ENCODE measurements at places on chromosomes 11 and 22. TPM values are rescaled to one million over a fixed set of nuclear protein-coding genes. Genes with fewer than 3 reads are reported as not detected.

DNA sequence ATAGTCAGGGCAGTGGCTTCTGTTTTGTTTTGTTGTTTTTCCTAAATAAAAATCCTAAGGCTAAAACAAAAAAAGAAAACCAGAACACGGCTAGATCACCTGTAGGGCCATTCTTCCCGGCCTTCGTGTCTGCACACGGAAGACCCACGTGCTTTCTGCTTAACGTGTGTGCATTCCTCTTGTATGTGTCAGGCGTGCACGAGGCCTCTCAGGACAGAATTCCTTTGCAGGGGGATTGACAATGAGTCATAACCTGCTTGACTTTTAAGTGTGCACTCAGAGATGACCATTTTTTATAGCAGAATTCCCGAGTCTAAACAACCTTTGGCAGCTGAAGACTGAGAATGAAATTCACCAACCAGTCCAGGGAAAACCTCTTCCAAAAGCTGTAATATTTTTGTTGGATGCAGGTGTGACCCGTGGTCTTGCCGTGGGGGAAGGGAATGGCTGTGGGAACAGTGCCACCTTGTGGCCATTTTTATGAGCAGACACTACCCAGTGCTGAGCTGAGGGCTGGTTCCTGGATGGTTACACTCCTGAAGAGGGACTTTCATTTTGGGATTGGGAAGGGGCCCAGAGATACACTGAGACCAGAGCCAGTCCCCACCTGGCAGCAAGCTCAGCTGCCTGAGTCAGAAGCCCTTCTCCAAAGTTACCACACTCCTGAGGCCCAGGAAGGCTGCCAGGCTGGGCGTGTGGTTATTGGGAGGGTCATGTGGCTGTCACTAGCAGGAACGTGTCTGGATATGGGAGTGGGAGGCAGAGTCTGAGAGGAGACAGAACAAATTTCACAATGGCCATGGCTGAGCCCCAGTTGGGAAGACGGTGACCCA is 35.7 kb upstream of the DKK3 start:
- peak; percentile 42 for DNase-seq
- no peak overlapping the region for H3K4me3 ChIP-seq
- peaks cover 10% of the 10 kb centered on the region for H3K4me1 ChIP-seq
- peaks cover 16% of the 10 kb centered on the region for H3K27me3 ChIP-seq
- H3K27ac ChIP-seq, result no peak overlapping the region

DNA sequence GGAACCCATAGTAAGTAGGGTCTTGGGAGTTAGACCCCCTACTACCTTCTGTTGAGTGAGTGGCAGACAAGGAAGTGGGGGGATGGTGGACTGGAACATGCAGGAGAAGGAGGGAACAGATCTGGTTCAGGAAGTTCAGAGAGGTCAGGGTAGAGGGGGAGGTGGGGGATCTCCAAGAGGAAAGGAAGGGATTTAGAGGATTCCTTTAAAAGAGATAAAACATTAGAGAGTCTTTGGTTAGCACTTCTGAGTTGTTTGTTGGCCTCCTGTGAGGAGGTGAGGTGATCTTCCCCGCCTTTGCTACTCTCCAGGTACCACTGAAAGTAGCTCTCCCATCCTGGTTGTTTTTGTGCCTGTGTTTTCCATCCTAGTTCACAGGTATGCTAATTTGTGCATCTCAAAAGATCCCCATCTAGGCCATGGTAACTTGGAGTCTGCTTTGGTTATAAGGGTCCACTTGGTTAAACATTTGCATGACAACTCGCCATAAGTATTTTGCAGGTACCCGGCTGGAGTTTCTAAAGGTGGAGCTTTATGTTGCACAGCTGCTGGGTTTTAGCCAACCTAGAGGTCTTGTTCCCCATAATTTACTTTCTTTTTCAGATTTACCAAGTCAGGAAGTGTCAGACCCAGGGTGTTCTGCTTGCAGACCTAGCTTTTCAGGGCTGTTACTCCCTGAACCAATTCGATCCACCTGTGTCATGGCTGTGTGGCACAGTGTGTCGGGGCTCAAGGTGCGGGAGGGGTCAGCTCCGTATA is 79.3 kb upstream of the SORL1 start:
- H3K4me3 ChIP-seq, result no peak overlapping the region
- H3K4me1 ChIP-seq, result peaks cover 27% of the 10 kb centered on the region
- no peaks in the 10 kb centered on the region for H3K27me3 ChIP-seq
- DNase-seq, result no peak
- peak overlapping the region; percentile 37 for H3K27ac ChIP-seq

- no peak for DNase-seq
- H3K4me1 ChIP-seq, result no peaks in the 10 kb centered on the region
- no peaks in the 10 kb centered on the region for H3K36me3 ChIP-seq
- no peaks in the 10 kb centered on the region for H3K27me3 ChIP-seq
Measured at GRCh38 chr11:113151521-113151920, 162.9 kb upstream of the TTC12 start.

DNA sequence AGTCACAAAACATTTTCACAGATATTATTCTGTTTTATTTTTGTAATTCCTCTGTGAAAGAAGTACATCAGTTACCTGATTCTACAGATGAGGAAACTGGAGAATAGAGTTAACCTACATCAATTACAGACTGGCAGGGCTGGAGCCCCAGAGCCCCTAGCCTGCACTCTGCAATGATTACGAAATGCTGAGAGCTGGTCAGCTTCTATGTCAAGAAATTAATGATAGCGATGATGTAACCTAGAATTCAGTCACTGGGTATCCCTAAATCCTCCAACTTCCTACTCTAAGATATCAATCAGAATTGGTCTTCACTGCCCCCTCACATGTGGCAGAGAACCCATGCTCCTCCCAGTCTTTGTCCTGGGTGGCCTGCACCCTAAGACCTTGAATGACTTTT is 273.5 kb upstream of the PLET1 start:
- peaks cover 7% of the 10 kb centered on the region for H3K27me3 ChIP-seq
- H3K36me3 ChIP-seq, result no peaks in the 10 kb centered on the region
- no peak overlapping the region for H3K27ac ChIP-seq
- no peaks in the 10 kb centered on the region for H3K4me1 ChIP-seq

Gene NCR3LG1
- total RNA-seq, result 2.3 TPM

DNA sequence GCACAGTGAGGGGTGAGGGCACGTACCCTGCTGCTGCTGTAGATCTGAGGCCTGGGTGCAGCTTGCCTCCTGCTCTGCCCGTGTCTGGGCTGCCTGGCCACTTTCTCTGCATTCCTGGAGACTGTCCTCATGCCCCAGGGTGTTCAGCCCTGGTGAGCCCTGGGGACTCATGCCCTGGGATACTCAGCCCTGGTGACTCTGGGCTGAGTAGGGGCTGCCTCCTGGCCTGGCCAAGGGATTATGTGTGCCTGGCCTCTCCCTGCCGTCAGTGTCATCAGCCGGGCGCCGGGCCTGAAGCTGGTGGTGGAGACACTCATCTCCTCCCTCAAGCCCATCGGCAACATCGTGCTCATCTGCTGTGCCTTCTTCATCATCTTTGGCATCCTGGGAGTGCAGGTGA is 94.7 kb downstream of the CACNA1I start:
- peaks cover 2% of the 10 kb centered on the region for H3K4me1 ChIP-seq
- H3K27me3 ChIP-seq, result peaks cover 4% of the 10 kb centered on the region
- no peak overlapping the region for H3K4me3 ChIP-seq
- H3K27ac ChIP-seq, result no peak overlapping the region
- no peaks in the 10 kb centered on the region for H3K36me3 ChIP-seq

GRCh38 chr22:19759427-19760057 is 1.0 kb upstream of the TBX1 start:
- H3K27me3 ChIP-seq, result peaks cover 16% of the 10 kb centered on the region
- DNase-seq, result no peak
- no peak overlapping the region for H3K4me3 ChIP-seq

- H3K4me1 ChIP-seq, result no peaks in the 10 kb centered on the region
- H3K27me3 ChIP-seq, result no peaks in the 10 kb centered on the region
- DNase-seq, result no peak
- no peak overlapping the region for H3K4me3 ChIP-seq
- no peaks in the 10 kb centered on the region for H3K36me3 ChIP-seq
Measured at GRCh38 chr11:99257131-99257530, 236.4 kb downstream of the CNTN5 start.

Gene OR4P4
- not detected for total RNA-seq

DNA sequence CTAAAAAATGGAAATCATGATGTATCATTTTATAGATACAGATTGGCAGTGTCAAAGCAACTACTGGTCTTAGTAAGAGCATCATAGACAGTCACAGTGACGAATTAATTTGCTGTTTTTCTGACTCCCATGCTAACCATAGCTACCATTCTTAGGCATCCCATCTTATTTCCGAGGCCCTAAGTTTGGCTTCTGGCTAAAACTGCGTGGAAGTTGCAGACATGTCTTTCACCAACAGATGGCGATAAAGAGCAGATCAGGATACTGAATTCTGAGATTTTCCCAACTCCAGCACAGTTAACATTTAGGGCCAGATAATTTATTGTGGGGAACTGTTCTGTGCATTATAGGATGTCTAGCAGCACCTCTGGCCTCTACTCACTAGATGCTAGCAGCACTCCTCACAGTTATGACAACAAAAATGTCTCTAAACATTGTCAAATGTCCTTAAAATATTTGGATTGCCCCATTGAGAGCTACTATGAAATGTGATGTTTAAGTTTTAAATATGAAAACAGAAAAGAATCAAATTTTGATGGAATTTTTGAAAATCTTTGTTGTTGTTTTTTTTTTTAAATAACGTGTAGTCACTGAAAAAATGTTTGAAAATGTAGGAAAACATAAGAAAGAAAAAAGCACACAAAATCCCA is 16.3 kb downstream of the OR2AG2 start:
- no peaks in the 10 kb centered on the region for H3K27me3 ChIP-seq
- no peak for DNase-seq
- no peak overlapping the region for H3K4me3 ChIP-seq
- H3K4me1 ChIP-seq, result no peaks in the 10 kb centered on the region
- no peaks in the 10 kb centered on the region for H3K36me3 ChIP-seq

GRCh38 chr11:112797648-112798293 is 163.4 kb upstream of the NCAM1 start:
- no peaks in the 10 kb centered on the region for H3K36me3 ChIP-seq
- no peak overlapping the region for H3K27ac ChIP-seq
- no peaks in the 10 kb centered on the region for H3K4me1 ChIP-seq
- no peak for DNase-seq

Gene CDC42BPG
- total RNA-seq, result 9.7 TPM

DNA sequence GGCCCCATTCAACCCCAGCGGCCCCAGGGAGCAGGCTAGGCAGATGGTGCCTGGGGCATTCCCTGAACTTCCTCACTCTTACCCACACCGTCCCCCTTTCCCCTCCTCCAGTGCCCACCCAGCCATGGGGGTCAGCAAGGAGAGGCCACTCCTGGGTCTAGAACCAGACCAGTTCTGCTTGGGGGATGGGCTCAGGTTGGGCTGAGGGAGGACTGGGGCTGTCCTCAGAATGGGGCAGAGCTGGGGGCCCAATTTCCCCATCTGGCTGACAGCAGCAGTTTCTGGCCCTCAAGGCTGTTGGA is 12.4 kb downstream of the SCYL1 start:
- H3K4me1 ChIP-seq, result peaks cover 8% of the 10 kb centered on the region
- DNase-seq, result no peak
- H3K36me3 ChIP-seq, result peaks cover 47% of the 10 kb centered on the region
- H3K27me3 ChIP-seq, result no peaks in the 10 kb centered on the region
- no peak overlapping the region for H3K4me3 ChIP-seq
- H3K27ac ChIP-seq, result no peak overlapping the region

DNA sequence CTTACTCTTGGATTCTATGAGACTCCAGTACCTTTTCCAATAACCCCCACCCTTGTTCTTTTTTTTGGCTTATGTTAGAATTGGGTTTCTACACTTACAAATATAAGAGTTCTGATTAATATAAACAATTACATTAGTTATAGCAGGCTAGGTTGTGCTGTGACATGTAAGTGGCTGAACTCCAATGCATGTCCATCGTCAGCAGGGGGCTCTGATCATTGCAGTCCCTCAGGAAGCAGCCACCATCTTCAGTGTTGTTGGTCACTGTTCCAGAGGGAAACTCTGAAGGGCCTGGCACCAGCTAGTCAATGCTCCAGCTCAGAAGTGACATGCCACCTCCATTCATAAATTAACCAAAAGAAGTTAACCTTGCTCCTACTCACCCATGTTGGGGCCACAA is 5.6 kb downstream of the LIPT2 start:
- DNase-seq, result no peak
- no peaks in the 10 kb centered on the region for H3K4me1 ChIP-seq
- no peaks in the 10 kb centered on the region for H3K27me3 ChIP-seq
- H3K27ac ChIP-seq, result no peak overlapping the region
- no peak overlapping the region for H3K4me3 ChIP-seq

DNA sequence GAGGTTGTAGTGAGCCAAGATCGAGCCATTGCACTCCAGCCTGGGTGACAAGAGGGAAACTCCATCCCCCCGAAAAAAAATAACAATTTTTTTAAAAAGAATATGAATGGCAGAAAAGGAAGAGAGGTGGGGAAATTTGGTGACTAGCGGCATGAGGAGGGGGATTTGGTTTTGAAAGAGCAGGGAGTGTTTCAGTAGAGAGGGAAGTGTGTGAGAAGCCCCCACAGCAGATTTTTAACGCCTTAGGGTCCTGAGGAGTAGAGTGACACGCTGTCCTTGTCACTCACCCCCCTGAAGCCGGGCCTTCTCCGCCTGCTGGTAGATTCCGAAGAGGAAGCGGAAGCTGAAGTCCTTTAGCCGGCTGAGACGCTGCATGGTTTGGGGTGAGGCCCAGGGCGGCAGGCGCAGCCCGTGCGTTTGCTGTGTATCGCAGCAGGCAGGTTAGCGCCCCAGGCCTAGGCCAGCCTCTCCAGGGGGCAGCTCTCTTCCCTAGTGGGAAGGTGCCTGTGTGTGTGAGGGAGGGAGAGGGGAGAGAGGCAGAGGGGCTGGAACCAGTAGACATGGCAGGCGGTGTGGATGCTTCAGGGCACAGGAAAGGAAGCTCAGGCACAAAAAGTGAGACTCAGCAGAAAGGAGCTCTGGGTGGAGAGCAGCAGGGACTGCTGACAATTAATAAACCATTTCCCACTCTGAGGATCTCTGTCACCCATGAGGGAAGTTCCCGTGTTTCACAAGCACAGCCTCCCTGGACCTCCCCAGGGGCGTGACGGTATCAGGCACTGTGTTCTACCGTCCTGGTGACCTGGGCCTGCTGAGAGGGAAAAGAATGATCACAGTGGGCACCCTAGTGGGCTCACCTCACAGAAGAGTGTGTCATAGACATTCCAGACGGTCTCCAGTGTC is 3.9 kb downstream of the ACP2 start:
- H3K4me3 ChIP-seq, result no peak overlapping the region
- H3K27me3 ChIP-seq, result no peaks in the 10 kb centered on the region
- peaks cover 56% of the 10 kb centered on the region for H3K36me3 ChIP-seq
- no peak overlapping the region for H3K27ac ChIP-seq
- no peak for DNase-seq
- H3K4me1 ChIP-seq, result peaks cover 5% of the 10 kb centered on the region

DNA sequence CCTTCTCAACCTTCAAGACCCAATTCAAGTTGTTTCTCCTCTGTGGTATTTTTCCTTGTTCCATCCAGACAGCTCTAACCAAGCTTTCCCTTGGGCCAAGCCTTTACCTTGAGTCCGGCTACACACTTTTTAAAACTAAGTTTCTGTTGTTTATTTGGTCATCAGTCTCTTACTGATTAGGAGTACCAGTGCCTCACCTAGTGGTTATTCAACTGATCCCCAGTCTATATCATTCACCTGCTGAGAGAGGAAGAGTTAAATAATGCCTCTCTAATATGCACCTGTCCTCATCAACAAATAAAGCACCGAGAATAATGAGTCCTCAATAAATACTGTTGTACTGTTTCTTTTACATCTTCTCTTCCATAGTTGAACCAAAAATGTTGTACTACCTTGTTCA is 160.8 kb downstream of the MSANTD4 start:
- H3K36me3 ChIP-seq, result no peaks in the 10 kb centered on the region
- H3K4me1 ChIP-seq, result no peaks in the 10 kb centered on the region
- H3K27me3 ChIP-seq, result no peaks in the 10 kb centered on the region

All from T-cell (primary cell).